CD4-positive, alpha-beta T cell treated with Interleukin-10 for 1 hour (primary cell): ENCODE measurements at places on chromosomes 5 and 9.

DNA sequence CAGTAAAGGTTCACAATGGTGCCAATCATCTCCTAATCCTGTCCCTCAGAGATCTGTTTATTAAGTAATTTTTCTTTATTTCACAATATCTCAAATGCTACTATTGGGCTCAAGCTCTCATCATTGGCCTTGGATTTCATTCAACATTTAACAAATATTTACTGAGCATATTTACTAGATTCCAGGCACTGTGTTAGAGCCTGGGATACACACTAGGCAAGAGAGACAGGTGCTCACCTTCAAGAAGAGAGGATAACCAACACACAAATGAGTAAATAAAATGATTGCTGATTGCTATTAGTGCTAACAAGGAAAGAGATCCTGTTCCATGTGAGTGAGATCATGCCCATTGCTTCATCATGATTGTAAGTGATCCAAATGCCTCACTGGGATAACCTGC is 27.4 kb downstream of the PPP2R2B start:
- no peak for DNase-seq

DNA sequence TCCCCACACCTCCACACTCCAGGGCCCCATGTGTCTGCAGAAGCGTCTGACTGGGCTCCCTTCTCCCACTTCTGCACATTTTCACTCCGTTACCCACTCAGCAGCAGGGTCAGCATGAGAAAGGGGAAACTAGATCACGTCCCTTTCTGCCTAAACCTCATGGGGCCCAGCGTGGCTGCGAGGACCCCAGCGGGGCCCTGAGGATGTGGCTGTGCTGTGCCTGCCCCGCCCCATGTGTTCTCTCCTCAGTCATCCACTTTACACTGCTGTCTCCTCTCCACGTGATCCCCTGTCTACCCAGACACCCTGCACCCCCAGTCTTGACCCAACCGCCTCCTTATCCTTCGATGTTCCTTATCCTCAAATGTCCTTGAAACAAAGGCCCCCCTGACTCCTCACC is 59.8 kb upstream of the OTULINL start:
- no peak for DNase-seq

GRCh38 chr5:149799119-149799623 is 69.1 kb downstream of the PPARGC1B start:
- DNase-seq = no peak

GRCh38 chr5:58887311-58887710 is 304.4 kb downstream of the RAB3C start:
- no peak for DNase-seq

GRCh38 chr5:84869675-84870074 is 485.0 kb upstream of the EDIL3 start:
- no peak for DNase-seq

DNA sequence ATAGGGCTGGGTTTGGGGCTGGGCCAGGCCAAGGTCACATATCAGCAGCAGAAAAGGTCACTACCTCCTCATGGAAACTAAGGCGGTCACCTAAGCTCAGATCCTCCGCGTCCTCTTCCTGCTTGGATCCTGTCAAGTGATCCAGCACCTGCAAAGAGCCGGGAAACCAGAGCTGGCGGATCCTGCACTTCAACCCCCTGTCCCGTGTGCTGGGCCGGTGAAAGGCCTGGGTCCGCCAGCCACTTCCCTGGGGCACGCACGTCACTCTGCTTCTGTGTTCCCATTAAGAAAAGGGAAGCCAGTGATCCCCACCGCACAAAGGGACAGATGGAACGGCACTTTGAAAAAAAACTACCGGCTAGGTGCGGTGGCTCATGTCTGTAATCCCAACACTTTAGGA is 61.3 kb upstream of the STXBP1 start:
- no peak for DNase-seq

DNA sequence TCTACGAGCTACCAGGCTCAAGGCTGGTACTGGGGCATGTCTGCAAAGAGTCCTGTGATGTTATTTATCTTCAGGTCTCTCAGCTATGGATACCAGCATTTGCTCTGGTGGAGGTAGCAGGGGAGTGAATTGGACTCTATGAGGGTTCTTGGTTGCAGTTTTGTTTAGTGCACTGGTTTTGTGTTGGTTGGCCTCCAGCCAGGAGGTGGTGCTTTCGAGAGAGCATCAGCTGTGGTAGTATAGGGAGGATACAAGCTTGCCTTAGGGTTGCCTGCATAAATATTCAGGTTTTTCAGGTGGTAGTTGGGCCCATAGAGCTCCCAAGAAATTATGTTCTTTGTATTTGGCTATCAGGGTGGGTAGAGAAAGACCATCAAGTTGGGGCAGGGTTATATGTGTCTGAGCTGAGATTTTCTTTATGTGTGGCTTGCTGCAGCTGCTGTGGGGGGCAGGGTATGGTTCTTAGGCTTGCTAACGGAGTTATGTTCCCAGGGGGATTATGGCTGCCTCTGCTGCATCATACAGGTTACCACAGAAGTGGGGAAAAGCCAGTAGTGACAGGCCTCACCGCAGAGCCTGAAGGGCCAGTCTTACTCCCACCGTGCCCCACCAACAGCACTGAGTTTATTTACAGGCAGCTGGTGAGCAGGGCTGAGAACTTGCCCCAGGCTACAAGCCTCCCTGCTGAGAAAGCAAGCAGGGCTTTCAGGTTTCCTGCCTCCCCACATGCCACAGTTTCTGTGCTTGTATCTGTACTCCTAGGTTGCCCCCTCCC is 9.7 kb upstream of the RIOK2 start:
- DNase-seq = no peak

DNA sequence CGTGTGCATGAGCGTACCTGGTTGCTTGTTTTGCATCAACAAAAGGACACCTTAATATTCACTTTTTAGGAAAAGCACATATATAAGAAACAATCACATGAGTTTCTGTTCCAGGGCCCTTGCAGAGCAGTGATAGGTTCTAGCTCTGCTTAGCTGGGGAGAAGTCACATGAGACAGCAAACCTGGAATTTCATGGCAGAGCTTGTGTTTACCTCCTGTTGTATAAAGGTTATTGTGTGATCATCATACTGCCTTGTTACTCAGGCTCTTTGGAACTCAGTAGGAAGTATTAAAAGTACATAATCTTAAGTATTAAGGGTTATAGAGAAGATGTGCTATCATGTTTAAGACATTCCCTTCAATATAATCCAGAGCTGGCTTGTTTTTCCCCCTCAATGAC is 18.0 kb upstream of the VLDLR start:
- DNase-seq = no peak

DNA sequence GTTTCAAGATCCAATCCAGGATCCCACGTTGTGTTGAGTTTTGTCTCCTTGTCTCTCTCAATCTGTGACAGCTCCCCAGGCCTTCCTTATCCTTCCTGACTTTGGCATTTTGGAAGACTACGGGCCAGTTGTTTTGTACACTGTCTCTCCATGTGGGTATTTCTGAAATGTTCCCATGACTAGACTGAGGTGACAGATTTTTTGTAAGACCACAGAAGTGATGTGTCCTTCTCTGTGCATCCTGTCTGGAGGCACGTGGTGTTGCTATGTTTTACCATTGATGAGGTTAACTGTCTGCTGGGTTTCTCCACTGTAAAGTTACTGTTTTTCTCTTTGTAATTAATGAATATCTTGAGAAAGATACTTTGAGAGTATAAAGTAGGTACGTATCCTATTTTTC is 15.7 kb upstream of the PDZD2 start:
- no peak for DNase-seq
